GM23248 (cell line): ENCODE measurements at places on chromosomes 1 and 21.
A peak's percentile ranks its signal among the peaks of the same experiment; 100 is the strongest.

GRCh38 chr1:207078578-207079132 lies 10.0 kb upstream of the C4BPB start:
- DNase-seq, result no peak
- H3K27me3 ChIP-seq, result peaks cover 12% of the 10 kb centered on the region; the same call in 1 of the 2 replicates
- H3K27ac ChIP-seq, result no peak overlapping the region

GRCh38 chr1:234841710-234842231 lies 231.8 kb upstream of the IRF2BP2 start:
- H3K4me1 ChIP-seq, result peaks cover 8% of the 10 kb centered on the region
- H3K27me3 ChIP-seq, result no peaks in the 10 kb centered on the region
- no peak overlapping the region for H3K27ac ChIP-seq

DNA sequence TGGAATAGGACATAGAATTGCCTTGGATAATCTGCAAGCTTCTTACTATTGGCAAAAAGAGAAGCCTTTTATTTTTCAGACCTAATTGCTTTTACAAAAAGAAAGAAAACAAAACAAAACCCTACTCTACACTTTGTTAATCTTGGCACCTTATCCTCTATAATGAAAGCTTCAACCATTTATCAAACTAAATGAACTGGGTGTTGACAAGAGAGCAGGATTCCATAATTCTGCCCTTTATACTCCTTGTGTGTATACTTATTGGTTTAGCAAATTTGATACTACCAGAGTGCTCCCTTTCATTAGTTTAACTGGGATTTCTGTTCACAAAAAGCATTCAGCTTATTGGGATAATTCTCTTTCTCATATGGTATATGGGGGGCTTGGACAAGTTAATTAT lies 3.0 kb upstream of the TMCC2 start:
- no peak overlapping the region for H3K27ac ChIP-seq
- no peaks in the 10 kb centered on the region for H3K36me3 ChIP-seq
- H3K27me3 ChIP-seq, result no peaks in the 10 kb centered on the region

GRCh38 chr21:41378849-41379248 lies 17.0 kb downstream of the MX2 start:
- H3K4me3 ChIP-seq, result no peak overlapping the region
- no peak for DNase-seq
- H3K4me1 ChIP-seq, result no peaks in the 10 kb centered on the region
- H3K36me3 ChIP-seq, result no peaks in the 10 kb centered on the region

DNA sequence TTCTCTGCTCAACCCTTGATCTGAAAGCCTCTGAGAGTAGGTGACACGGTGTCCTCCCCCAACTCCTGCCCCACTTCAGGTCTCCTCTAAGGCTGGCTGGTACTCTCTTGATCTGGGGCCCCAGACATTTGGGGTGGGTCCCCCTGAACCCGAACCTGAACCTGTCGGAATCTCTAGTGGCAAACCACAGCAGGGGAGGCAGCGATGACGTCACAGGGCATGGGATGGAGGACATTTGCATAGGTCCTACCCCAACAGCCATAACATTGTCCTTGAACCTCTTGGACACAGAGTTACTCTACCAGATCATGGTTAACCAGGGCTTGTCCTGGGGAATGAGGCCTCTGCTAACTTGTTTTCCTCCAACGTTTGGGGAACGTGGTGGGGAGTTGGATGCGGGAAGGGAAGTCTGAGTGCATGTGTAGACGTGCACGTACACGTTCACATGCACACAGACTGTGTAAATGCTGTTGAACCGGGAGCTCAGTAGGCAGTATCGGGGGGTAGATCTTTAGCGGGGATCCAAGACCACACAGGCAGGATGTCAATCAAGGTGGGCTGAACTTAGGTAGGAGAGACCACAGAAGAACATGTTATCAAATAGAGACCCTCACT lies 32.4 kb downstream of the CITED4 start:
- no peaks in the 10 kb centered on the region for H3K36me3 ChIP-seq
- DNase-seq, result no peak

- H3K4me1 ChIP-seq, result no peaks in the 10 kb centered on the region
- H3K4me3 ChIP-seq, result no peak overlapping the region
- H3K27ac ChIP-seq, result no peak overlapping the region
- H3K27me3 ChIP-seq, result peaks cover 2% of the 10 kb centered on the region; the same call in 1 of the 2 replicates
- H3K36me3 ChIP-seq, result no peaks in the 10 kb centered on the region
Observed at GRCh38 chr1:117586747-117587498, 18.9 kb upstream of the TENT5C start.

DNA sequence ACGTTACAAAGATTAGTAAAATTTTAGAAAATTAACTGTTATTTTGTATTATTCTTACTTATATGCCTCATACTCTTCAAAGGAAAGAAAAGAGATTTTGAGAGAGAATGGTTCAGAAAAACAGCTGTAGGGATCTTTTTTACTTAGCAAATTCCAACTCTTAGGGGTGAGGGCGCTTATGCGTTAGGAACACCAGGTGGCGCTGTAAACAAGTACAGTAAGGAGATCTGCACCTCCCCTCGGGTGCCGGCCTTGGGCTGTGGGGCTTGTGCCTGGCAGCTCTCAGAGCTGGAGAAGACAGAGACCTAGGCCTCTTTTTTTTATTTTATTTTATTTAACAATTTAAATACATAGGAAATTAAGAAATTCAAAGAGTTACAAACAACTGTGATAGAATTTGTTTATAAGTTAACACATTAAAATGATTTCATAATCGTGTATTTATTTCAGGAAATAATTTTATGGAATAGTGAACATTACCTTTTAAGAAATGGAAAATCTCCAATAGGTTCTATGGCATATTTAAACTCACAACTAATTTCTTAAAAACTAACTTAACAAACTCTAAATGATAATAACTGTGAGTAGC lies 32.6 kb downstream of the UTP25 start:
- H3K27ac ChIP-seq, result no peak overlapping the region
- H3K27me3 ChIP-seq, result no peaks in the 10 kb centered on the region; the same call in 1 of the 2 replicates
- no peaks in the 10 kb centered on the region for H3K36me3 ChIP-seq
- peak; percentile 90 for DNase-seq

DNA sequence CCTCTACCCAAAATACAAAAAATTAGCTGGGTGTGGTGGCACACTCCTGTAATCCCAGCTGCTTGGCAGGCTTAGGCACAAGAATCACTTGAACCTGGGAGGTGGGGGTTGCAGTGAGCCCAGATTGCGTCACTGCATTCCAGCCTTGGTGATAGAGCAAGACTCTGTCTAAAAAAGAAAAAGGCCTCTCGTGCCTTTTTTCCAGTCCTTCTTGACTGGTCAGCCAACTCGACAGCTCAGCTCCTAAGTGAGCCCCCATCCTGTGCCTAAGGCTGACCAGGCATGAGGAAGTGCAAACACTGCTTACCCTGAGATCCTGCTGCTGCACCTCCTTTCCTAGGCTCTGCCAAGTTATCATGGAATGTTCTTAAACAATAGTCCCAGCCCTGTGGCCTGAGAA lies 10.1 kb upstream of the PROK1 start:
- no peaks in the 10 kb centered on the region for H3K36me3 ChIP-seq
- H3K4me1 ChIP-seq, result peaks cover 11% of the 10 kb centered on the region
- no peak overlapping the region for H3K4me3 ChIP-seq
- 0 out of 2 replicates have a peak overlapping the region, but pooled peaks have one; percentile 5 for H3K27ac ChIP-seq
- no peaks in the 10 kb centered on the region for H3K27me3 ChIP-seq
- peak; percentile 72 for DNase-seq

DNA sequence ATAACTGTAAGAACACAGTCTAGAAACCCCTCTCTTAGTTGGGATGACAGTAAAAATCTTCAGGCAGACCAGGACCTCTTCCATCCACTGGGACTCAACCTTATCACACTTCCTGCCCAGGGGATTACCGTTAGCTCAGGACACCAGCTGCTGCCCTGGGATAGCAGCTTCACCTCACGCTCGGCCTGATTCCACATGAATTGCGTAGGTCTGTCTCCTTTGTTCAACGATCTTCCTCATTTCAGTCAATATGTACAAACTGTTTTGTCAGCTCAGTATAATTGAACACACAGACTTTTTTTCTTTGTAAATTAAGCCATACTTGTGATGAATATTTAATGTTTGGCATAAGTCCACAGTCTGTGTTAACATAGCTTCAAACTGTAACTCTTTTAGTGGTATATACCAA lies 290.4 kb downstream of the GRIK1 start:
- no peak overlapping the region for H3K4me3 ChIP-seq
- H3K36me3 ChIP-seq, result no peaks in the 10 kb centered on the region
- DNase-seq, result no peak
- H3K27ac ChIP-seq, result no peak overlapping the region
- H3K4me1 ChIP-seq, result no peaks in the 10 kb centered on the region
- no peaks in the 10 kb centered on the region for H3K27me3 ChIP-seq

- H3K36me3 ChIP-seq, result no peaks in the 10 kb centered on the region
- H3K4me1 ChIP-seq, result no peaks in the 10 kb centered on the region
- H3K4me3 ChIP-seq, result no peak overlapping the region
- no peak overlapping the region for H3K27ac ChIP-seq
Observed at GRCh38 chr1:77081834-77082233, 137.4 kb downstream of the PIGK start.

DNA sequence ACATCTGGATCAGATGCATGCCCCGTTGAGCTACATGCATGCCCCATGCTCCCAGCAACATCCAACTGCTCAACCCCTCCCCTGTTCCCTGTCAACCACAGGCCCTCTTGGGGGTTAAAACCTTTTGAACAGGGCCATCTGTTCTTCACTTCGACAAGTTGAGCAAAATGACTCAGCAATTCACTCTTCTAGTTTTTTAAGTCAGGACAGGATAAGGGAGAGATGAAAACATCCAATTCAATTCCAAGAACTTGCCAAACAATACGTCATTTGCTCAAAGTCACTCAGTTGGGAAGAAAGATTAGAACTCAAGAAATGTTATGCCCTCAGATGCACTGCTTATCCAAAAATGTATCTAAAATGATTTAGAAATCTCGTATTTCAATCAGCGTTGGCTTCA lies 46.1 kb upstream of the MTF2 start:
- H3K27ac ChIP-seq, result no peak overlapping the region
- H3K4me1 ChIP-seq, result no peaks in the 10 kb centered on the region
- no peak for DNase-seq
- H3K4me3 ChIP-seq, result no peak overlapping the region
- H3K36me3 ChIP-seq, result no peaks in the 10 kb centered on the region

GRCh38 chr1:5444396-5444795 lies 547.8 kb downstream of the NPHP4 start:
- no peak overlapping the region for H3K4me3 ChIP-seq
- no peak overlapping the region for H3K27ac ChIP-seq
- DNase-seq, result no peak
- H3K27me3 ChIP-seq, result no peaks in the 10 kb centered on the region
- no peaks in the 10 kb centered on the region for H3K4me1 ChIP-seq

- H3K27me3 ChIP-seq, result peaks cover 16% of the 10 kb centered on the region
- DNase-seq, result peak; percentile 86
- peak overlapping the region; percentile 43 for H3K4me3 ChIP-seq
- H3K36me3 ChIP-seq, result no peaks in the 10 kb centered on the region
- H3K27ac ChIP-seq, result no peak overlapping the region
Observed at GRCh38 chr1:157073944-157074685, 25.5 kb downstream of the ETV3L start.
